Stimulated activated naive CD4-positive, alpha-beta T cell treated with Interleukin-2 at 50 U/mL for 16 hours (primary cell): ENCODE measurements at places on chromosomes 2 and 18.

DNA sequence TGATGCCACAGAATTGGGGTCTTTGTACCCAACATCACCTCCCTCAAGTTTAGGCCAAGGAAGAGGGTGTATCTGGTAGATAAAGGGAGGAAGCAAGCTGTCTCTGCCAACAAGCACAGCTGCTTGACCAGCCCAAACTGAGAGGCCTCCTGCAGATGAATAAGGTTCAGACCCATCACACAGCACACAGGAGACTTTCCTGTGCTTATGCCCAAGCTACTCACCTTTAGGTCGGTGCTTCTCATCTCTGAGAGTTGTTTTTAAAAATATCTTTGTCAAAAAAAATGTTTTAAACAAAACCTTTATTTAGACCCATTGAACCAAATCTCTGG is 24.7 kb upstream of the SP3 start:
- DNase-seq, result no peak

DNA sequence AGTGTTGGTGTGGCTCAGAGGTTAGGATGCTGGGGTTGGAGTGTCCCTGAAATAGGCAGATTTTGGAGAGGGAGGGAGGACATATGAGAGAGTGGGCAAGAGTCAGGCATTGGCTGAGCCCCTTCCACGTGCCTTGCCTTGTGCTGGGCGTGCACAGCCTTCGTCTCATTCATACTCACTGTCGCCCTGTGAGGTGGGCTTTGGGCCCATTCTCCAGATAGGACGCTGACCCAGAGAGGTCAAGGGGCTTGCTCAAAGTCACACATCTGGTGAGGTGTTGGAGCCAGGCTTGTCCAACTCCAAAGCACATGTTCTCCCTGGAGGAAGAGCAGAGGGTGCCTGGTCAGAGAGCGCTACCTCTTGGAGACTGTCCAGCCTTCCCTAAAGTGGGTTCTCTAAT is 166.8 kb downstream of the DYSF start:
- DNase-seq, result no peak

- DNase-seq, result no peak
These were observed 5.0 kb upstream of the EVA1A start for GRCh38 chr2:75565472-75566462.

- DNase-seq, result no peak
These were observed 197.4 kb upstream of the FAM98A start for GRCh38 chr2:33796511-33796910.

DNA sequence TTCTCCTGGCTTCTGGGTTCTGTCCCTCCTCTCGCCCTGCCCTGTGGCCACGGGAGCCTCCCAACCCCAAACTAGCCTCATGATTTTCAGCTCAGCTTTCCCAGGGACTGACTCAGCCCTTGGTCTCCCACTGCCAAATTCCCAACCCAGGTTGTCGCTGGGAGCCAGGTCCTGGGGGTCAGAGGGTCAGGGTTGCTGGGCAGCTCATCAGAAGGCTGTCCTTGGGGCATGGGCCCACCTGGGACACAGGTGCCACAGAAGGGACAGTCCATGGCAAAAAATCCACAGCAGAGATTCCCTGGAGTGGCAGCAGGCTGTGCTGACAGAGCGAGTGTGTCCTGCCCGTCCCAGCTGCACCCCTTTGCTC is 180.4 kb downstream of the TWIST2 start:
- DNase-seq, result no peak

- no peak for DNase-seq
These were observed 21.6 kb downstream of the MROH2A start for GRCh38 chr2:233799716-233800115.

DNA sequence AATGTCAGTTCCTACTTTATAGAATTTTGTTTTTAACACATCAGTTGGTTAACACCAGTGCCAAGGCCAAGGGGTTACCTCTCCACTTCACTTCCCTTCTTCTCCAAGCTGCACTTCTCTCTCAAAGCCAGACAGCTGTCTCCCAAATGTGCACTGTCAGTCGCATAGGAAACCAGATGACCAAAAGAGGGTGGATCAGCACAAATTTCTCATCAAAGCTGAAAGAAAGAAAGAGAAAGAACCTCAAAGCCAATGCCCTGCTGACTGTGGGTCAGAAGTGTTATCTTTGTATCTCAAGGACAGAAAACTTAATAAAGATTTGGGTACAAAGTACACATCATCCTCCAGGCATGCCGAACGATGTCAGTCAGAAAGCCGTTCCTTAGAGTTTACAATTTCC is 32.2 kb downstream of the SPATS2L start:
- no peak for DNase-seq

DNA sequence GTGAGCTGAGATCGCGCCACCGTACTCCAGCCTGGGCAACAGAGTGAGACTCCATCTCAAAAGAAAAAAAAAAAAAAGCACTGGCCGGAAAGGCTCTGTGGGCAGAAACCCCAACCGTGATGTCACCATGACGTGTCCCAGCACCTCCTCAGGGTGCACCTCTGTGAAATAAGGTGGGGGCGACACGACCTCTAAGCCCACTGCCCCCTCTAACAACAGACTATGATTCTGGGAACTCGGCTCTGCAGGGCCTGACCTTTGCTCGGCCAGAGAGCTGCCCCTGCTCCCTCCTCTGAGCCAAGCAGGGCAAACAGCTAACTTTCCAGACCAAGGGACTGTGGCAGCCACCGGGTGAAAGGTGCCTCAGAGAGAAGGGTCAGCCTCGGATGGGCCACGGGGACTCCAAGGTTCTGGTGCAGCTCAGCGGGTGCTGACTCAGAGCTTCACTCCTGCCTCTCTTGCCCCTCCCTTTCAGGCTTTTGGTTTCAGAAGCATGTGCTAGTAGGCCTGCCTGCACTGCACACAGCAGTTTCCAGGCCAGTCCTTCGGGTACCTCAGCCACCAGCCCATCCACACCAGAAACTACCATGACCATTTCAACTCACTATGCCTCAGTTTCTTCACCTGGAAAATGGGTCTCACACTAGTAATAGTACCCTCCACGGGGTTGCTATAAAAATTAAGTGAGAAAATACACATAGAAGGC is 8.0 kb downstream of the TMBIM1 start:
- peak; percentile 62 for DNase-seq

GRCh38 chr2:24704692-24705091 is 88.5 kb downstream of the PTRHD1 start:
- DNase-seq, result no peak

- DNase-seq, result peak; percentile 100
These were observed at the start of gene PPM1B for GRCh38 chr2:44168681-44169154. Gene PPM1B (plus strand): TSS chr2:44168875. CDS start chr2:44201200, 32,325 bp downstream.

DNA sequence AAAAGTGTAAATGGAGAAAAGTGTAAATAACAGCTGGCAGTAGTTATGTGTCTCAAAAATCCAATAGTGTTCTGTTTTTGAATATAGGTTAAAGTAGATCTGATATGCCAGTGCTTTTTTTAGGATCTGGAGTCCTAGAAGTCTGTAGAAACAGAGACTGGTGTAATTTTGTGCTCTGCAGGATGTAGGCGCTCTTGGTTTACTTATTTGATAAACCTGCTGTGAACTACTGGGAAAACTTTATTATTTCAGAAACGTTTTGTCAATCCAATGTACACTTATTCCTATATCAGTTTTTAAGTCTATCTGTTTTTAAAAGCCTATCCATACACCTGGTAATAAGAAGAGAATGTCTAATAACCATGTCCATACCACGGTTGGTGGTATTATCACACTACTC is 530.8 kb upstream of the ZNF804A start:
- DNase-seq, result no peak

GRCh38 chr2:162342841-162343240 is 1.1 kb upstream of the GCA start:
- no peak for DNase-seq

DNA sequence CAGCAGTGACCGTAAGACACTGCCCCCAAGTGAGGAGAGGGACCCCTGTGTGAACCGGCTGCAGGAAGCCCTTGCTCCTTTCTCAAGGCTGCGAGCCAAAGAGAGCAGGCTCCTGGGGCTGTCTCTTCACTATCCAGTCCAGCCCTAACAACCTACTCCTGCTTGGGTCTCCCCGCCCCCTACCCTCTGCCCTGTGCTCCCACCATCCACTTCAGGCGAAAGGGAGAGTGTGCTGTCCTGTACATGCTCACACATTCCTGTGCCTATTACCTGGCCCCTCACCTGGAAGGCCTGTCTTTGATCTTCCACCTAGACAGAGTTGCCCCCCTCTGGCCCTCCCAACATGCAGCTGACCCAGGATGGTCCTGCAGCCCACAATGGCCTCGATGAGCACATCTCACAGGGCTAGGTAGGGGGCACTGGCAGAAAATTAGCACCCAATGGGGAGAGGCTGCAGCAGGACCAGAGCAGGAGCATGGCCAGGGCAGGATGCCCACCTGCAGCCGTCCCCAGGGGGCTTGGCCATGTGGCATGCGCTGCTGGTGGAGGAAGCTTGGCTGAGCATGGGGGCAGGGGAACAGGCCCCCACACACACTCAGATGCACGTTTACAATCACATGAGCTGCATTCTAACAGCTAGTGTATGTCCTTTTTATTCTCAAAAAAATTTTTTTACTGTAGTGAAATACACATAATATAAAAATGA is 93.5 kb downstream of the POLR1A start:
- DNase-seq, result no peak

- DNase-seq, result peak; percentile 47
These were observed 35.4 kb downstream of the INPP4A start for GRCh38 chr2:98479959-98480524.

DNA sequence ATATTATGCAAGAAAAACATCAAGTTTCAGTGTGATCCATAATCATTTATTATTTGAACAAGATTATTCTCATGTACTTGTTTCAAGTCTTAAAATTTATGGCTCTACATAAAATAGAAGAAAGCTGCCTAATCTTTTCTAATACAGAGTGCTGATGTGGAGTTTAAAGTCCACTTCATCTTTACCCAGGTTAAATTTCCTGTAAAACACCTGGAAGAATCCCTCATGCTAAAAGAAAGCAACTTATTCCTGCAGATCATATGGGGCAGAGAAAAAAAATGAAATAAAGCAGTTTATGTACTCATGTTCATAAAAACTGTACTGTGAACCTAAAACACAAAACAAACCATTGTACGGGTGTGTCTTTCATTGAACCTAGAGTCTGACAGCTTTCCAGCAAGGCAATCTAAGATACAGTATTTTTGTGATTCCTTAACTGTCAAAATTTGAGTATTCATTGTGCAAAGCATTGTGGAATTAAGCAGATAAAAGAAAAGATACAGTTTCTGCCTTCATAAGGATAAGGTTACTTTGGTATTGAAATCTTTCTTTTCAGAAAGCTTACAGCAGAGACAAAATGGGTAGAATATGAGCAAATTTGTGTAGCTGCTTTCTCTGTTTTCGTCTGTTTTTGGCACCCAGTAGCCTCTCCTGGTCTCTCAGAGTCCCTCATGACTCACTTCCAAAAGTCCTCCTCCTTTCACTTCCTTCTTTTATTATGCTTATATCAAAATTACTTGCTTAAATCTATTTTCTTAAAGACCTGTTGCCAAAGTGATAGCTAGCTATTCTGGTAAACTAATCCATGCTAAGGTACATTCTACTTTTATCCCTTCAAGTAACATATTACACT is 26.9 kb upstream of the GLS start:
- no peak for DNase-seq

DNA sequence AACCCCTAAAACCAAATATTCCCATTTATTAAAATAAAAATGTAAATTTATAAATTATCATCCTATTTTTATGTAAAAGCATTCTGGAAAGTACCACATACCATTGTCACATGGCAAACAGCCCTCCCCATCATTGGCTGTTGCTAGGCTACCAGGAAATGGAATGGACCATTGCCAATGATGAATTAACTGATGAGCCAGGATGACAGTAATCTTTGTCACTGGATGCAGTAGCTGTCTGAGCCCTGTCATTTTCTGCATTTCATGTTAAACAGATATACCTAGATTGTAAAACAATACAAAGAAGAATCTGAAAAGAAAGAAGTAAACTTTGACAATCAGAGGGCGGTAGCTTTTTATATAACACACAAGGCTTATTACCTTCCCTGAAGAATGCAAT is 641.4 kb downstream of the BCL11A start:
- DNase-seq, result no peak

DNA sequence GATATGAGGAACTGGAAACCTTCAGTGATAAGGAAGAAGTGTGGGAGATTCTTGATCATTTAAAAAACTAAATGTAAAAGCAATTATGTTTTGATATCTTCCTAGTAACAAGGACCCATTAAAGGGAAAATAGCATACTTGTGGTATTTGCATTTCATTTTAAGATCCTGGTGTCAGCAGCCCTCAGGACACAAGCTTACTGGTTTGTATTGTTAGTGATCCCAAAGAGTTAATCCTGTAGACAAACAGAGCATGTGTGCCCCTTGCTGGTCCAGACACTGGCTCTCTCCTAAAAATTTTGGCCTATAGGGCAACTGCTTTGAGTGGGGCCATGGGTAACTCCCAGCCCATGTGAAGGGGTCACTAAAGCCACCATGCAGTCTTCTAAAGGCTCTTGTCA is 101.1 kb upstream of the TFCP2L1 start:
- DNase-seq, result no peak

- no peak for DNase-seq
These were observed 44.2 kb downstream of the CEP192 start for GRCh38 chr18:13035249-13035914.

GRCh38 chr2:103008586-103008985 is 246.8 kb downstream of the TMEM182 start:
- no peak for DNase-seq

- DNase-seq, result no peak
These were observed 74.5 kb downstream of the MOGAT1 start for GRCh38 chr2:222745836-222746559.

- DNase-seq, result no peak
These were observed 1.9 kb downstream of the CNPPD1 start for GRCh38 chr2:219174801-219175200.

DNA sequence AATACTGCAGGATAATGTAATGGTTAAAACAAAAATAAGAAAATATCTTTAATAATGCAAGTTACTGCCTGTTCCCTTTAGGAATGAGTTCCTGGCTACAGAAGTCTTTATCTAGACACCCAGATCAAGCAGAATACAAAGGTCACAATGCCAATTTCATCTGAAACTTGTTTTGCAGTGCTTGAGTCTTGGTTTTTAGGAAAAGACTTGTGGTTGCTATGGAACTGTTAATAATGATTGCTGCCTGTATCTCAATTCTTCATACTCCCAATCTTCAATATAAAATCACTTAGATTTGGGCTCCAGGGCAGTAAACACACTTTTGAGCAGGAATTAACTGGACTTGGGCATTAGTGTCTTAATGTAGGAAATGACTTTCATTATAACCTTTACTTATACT is 14.2 kb downstream of the CAVIN2 start:
- DNase-seq, result no peak

DNA sequence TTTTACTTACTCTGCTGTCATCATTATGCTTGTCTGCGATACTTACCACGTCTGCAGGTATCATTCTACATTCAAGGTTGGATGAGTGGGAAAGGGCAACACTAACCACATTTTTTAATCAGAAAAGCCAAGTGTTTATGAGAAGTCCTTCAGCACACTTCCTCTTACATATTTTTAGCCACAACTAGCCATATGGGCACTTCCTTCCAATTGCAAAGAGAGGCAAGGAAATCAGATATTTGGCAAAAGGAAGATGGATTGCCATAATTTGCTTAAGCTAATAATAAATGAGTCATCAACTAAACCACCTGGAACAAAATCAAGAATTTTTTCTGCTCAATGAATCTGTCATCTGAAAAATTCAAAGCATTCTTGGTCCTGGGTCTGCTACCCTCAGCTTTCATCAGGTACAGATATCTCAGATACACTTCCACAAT is 16.7 kb upstream of the MRO start:
- DNase-seq, result no peak

- peak; percentile 43 for DNase-seq
These were observed 18.8 kb downstream of the TEX44 start for GRCh38 chr2:231611273-231612108.
